ENCODE measurements at places on chromosomes 6 and 20. TPM values are rescaled to one million over a fixed set of nuclear protein-coding genes. Genes with fewer than 3 reads are reported as not detected.

Gene CTAGE9
- total RNA-seq, result not detected

Gene SLC4A11
- 9.2 TPM for total RNA-seq

- DNase-seq, result no peak
Measured at GRCh38 chr6:139243536-139243935, 48.3 kb downstream of the TXLNB start.

DNA sequence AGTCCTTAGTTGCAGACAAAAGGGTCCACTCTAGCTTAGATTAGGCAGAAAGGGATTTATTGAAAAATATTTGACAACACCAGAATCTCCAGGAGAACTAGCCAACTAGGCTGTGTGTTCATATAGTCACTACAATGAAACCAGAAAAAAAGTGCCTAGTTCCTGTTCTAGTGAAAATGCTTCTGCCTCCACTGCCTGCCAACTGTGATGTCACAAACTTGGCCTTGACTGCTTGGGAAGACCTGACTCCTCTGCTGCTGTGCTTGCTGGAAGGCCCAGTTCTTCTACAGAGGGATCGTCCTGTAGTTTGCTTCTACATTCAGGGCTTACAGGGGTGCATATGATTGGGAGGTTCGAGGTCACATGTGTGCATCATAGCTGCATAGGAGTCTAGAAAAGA, 40.3 kb upstream of the XRN2 start:
- no peak for DNase-seq

DNA sequence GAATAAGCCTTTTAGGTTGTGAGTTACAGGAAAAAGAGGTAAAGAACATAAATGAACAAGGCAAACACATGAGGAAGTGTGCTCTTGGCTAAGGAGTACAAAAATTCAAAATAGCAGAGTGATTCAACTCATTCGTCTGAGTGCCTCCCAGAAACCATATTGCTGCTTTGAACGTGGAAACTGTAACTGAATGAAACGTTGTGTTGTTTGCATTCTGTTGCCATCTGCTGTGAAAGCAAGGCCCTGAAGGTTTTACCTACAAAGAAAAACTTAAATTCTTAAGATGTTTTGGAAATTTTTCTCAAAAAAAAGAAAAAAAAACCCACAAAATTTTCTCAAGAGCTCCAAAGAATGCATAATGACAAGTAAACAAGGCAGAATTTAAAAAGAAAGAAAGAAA, 375.4 kb upstream of the HS3ST5 start:
- DNase-seq, result no peak

Measured in prostate gland (tissue), 2 donors.